ENCODE measurements at places on chromosomes 16 and 17.

DNA sequence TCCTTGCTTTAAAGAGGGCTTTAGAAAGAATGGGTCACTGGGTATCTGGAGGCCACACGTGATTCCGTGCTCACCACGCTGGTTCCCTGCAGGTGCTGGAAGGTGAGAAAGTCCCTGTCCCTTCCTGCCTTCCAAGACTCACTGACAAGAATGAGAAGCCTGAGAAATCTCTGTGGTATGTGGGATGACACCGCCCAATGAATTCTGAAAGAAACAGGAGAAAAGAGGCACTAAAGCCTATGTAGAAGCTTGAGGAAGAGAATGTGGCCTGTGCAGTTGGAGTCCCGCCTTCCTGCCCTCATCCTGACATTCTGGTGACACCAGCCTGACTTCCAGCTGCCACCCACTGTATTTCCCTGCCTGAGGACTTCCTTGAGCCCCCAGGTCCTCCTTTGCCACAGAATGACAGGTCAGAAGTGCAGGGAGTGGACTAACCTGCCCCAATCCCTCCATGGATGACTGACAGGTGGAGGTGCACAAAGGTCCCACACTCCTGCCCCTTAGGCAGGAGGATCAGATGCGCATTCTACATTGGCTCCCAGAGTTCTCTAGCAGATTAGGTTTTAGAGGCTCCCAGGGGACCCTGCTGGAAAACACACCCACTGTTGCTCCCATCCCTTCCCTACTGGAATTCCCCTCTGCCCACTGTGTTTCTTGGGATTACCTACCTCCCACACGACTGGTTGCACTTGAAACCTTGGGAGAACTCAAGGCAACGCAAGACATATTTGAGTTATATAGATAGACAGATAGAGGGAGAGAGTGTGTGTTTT lies 38.6 kb upstream of the TENT4B start:
- peak; percentile 42 for DNase-seq

DNA sequence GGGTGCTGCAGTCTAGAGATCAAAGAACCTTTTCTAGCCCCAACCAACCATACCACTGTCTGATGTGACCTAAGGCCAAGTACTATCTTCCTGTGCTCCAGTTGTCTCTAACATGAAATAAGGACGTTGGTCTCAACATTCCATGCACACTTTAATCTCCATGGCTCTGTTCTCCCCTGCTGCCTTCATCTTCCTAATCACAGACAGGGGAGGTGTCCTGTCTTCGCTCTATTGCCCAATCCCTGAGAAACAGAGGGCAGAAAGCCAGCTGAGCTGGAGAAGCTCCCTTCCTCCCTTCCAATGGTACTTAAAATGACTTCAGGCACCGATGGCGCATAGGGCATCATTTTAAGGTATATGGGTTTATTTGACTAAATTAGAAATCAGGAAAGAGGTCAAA lies 148.9 kb upstream of the GNAO1 start:
- no peak for DNase-seq

DNA sequence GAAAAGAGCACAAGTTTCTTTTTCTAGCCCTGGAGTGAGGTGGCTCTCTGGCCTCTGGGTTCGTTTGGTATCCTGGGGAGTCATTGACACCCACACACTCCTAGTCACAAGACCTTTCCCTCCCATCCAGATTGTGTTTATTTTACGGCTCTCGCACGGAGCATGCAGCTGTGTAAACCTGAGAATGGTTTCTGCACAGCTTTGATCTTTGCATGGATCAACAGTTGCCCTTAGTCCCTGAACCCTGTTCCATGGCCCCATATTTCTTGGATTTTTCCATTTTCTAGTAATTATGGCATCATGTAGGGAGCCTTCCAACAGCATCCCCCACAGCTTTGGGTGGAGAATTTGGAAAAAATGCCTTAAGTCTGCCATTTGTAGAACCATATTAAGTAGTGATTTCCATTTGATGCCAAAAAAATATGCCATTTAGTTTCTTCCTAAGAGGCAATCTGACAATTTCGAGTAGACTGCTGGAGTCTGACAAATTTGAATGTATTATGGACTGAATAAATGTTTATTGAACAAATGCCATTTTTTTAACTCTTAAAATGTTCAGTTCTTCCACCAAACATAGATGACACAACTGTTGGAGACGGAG lies 197.7 kb downstream of the WWOX start:
- DNase-seq = no peak

DNA sequence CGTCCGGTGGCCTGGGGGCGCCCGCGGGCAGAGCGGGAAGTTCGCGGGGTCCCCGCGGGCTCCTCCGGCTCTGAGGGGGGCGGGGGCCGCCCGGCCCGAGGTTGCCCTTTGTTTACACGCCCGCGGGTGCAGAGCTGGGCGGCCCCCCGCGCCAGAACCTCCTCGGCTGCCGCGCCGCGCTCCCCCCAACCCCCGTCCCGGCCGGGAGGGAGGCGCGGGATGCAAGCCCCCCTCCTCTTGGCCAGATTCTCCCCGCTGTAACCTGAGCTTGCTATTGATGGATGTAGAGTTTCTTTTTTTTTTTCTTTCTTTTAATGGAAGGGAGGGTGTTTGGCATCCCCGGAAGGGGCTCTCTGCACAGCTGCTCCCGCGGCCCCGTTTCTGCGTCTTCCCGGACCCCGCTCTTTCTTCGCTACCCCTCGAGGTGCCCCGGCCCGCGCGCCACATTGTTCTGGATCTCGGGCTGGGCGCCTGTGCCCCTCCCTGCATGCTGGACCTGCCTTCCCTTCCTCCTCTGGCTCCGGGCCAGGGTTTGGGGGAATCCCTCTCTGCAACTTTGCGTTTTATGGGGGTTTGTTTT lies 646 bp downstream of the CBX2 start:
- no peak for DNase-seq

GRCh38 chr16:49362230-49362629 lies 11.4 kb upstream of the C16orf78 start:
- no peak for DNase-seq

Measured in AG20443 (cell line).